ENCODE measurements at places on chromosomes 12 and 14.
A peak's percentile ranks its signal among the peaks of the same experiment; 100 is the strongest.

DNA sequence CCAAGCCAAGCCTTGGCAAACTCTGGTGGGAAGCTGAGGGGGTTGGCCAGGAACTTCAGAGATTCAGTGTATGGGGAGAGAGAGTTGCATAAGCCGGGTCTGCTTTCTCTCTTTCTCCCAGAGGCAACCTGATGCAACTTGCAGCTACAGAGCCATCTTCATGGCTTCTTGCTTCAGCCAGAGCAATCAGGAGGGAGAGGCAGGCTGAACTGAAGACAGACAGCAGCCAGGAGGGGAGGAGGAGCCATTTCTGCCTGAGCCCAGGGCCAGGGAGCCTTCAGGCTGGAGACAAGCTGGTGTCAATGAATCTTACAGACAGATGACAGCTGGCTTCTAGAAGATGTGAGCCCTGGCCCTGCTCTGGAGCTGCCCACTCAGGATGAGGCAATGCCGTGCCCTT is 18.7 kb downstream of the NPC2 start:
- DNase-seq = no peak

DNA sequence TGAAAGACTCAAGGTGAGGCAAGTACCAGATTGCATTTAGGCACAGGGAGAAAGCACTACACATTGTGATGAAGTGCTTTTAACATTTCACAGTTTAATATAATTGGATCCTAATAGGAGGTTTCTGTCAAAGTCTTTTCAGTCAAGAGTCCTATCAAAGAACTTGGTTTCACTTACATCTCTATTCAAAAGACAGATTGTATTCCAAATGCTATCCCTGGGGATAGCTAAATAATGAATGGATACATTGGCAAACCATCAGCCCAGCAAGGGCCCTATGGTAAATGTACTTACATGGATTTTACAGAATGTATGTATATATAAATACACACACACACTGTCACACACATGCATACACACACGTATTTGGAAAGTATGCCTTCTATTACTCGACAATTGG is 655.5 kb upstream of the FLRT2 start:
- DNase-seq = no peak

- peak; percentile 79 for DNase-seq
Measured at GRCh38 chr14:67551940-67552339, 18.9 kb downstream of the PLEKHH1 start.

- DNase-seq = no peak
Measured at GRCh38 chr12:12689647-12690300, 6.2 kb downstream of the GPR19 start.

DNA sequence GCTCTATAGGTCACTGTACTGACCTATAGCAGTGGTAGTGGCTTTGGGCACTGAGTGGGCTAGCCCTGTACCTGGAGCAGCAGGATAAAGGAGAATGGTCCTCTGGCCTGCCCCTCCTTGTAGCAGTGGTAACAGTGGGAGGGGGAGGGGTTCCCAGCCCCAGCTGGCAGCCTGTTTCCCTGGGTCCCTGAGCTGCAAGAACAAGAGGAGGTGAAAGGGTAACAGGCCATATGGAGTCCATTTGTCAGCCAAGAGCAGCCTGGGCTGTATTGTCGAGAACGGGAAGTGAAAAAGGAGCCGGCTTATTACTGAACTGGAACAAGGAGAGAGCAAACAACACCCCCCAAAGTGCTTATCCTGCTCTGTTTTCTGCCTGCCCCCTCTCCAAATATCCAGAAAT is 73.8 kb upstream of the SRSF5 start:
- DNase-seq = no peak

DNA sequence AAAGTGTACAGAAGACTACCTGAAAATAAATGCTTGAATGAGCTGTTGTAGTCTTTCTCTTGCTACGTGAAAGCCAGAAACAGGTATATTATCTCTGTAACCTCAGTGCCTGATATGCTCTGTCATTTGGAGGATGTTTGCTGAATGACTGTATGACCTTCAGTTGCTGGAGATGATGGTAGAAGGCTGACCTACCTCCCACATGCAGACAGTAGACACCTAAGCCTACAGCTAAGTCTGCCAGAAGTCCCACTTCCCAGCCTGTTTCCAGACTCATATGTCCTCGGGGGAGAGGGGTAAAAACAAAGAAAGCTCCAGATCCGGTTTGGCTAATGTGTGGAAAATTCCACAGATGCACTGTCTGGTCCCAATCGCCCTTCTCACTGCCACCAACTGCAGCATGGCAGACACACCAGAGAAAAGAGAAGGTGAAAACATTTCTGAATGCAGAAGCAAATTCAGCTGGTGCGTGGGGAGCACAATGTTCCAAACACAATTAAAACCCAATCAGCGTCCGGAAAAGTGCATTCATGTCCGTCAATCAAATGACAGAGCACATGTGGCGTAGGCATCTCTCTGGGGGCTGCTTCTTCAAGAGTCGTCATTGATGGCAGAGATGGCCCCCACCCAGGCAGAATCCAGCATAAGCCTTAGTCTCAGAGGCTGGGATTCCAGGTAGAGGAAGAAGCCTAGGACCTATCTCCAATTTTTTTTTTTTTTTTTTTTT is 76.3 kb upstream of the TBX3 start:
- DNase-seq = no peak

DNA sequence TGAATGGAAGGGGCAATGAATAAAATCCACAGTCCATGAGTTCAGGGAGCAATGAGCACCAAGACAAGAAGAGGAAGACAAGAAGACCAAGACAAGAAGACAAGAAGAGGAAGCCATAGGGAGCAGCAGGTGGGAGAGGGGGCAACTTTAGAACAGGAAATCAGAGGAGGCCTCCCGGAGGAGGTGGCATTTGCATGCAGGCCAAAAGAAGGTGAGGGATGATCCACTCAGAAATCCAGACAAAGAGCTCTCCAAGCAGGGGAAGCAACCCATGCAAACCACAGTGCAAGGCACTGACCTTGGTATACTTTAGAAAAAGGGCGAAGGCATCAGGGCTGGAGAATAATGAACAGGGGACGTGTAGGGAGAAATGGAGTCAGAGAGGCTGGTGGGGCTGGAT is 58.6 kb downstream of the SCARB1 start:
- no peak for DNase-seq

Measured in DMS79 (cell line).